ENCODE measurements at places on chromosomes 13 and 19.

DNA sequence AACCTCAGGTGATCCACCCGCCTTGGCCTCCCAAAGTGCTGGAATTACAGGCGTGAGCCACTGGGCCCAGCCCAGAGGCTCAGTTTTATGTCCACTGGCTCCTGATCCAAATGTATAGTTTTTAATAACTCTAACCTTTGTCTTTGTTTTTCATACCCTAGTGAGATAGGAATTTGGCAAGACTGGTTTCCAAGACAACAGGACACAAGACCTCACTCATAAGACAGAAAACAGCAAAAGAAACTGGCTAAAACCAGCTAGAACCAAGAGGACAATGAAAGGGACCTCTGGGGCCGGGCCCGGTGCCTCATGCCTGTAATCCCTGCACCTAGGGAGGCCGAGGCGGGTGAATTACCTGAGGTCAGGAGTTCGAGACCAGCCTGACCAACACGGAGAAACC lies 27.6 kb downstream of the CPT1C start:
- DNase-seq: no peak

DNA sequence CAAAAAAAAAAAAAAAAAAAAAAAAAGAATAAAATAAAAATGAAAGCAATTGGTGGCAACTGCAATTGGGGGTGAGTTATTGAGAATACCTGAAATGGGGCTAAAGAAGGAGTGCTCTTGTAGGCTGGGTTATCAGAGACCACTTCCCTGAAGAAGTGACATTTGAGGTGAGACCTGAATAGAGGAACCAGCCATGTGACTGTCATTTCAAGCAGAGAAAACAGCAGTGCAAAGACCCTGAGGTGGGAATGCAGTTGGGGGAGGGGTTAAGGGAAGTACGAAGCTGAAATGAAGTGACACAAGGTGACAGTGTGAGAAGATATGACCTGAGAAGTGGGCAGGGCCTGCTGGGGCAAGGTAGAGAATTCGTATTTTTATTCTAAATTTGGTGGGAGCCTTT lies 4.3 kb upstream of the PALM3 start:
- no peak for DNase-seq

- no peak for DNase-seq
Observed at GRCh38 chr13:111472083-111472482, 151.6 kb downstream of the TEX29 start.

DNA sequence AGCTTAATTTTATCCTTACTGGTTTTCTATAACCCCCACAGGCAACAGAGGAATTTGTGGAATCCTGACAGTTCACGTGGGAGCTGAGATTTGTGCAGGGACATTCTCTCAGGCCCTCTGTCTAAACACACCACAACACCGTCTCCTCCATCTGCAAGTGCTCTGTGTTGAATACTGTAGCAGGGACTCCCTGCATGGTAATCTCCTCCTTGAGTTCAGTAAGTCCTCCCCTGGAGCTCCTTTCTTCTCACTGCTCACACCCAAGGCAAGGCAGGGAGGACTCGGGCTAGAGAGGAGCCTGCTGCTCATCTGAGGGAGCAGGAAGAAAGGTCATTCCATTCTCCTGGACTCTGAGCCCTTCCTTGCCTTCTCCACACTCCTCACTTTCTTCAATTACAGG lies 348.2 kb downstream of the KCTD12 start:
- no peak for DNase-seq

DNA sequence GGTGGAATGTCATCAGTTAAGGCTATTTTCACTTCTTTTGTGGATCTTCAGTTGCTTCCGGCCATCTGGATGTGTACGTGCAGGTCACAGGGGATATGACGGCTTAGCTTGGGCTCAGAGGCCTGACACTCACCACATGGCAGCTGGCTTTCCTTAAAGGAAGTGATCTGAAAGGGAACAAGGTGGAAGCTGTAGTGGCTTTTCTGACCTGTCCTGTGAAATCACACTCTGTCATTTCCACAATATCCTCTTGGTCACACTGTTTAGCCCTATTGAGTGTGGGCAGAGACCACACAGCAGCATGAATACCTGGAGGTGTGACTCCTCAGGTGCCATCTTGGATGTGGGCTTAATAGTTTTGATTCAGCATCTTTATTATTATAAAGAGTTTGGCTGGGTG lies 4.5 kb upstream of the BAX start:
- no peak for DNase-seq

GRCh38 chr13:73366241-73366640 lies 307.4 kb downstream of the KLF5 start:
- no peak for DNase-seq

DNA sequence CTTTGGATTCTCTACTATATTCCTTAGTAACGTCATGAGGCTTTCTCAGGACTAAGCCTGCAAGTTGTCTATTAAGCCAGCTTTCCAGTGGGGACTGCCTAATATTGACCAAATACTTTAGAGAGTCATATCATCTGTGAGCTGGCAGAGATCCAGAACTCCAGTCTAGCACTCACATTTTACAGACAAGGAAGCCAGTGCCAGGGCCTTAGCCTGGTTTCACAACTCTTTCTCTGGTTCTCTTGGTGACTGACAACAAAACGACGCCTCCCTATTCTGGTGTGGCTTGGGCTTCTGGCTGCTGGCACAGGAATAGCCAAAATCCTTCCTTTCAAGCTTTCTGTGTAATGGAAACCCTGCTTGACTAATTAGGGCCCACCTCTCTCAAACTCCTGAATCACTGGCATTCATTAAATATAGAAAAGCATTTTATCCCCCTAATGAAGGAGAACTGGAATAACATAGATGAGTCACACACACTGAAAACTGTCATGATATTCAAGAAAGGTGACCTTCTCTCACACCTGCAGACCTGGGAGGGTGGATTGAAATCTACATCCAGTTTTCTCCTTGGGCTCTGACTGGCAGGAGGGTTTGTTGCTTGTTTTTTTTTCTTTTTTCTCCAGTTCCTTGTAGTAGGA lies 75.2 kb upstream of the UBL3 start:
- no peak for DNase-seq

GRCh38 chr19:15438124-15438496 lies 11.6 kb downstream of the WIZ start:
- no peak for DNase-seq

GRCh38 chr19:46602392-46603194 lies 1.5 kb downstream of the CALM3 start:
- DNase-seq: peak; percentile 28

All from CD4-positive, alpha-beta T cell treated with Interleukin-10 for 1 hour (primary cell).